ENCODE measurements at places on chromosomes 1 and 21.

DNA sequence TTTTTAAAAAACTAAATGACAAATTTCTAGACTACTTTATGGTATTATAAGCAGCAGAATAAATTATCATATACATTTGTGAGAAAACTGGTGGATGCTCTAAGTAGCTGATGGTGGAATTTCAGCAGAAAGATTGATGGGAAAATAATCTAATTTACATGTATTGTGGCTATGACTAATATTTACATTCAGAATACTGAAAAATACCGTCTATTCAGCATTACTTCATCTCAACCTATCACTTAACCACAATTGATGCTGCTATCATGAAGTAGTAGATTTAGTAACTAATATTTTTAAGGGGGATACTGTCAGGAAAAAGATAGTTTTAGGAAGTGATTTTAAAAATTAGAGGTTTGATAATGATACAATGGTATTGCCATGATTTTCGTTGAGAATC, 137.9 kb downstream of the IFI44 start:
- no peak for DNase-seq

- DNase-seq = no peak
Measured at GRCh38 chr1:35223084-35223630, 30.2 kb upstream of the SFPQ start.

- DNase-seq = no peak
Measured at GRCh38 chr1:174799136-174799479, 200.6 kb upstream of the CACYBP start.

- no peak for DNase-seq
Measured at GRCh38 chr1:38474738-38475623, 384.6 kb downstream of the RRAGC start.

DNA sequence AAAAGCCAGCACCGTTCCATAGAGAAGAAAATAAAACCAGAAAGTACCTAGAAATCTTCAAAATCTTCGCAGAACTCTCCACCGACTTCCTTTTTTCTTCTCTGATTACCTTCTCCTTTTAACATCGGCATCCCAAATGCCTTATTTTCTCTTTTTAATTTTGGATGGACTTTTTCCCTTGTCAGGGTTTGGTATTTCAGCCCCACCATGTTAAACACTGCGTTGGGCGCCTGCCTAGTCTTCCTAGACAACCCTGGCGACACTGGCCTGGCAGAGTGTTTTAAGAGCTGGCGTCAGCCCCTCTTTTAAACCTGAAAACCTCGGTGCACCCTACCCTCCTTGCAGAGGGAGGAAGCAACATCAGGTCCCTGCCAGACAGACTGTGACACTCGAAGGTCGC, 66.0 kb upstream of the EFHD2 start:
- no peak for DNase-seq

DNA sequence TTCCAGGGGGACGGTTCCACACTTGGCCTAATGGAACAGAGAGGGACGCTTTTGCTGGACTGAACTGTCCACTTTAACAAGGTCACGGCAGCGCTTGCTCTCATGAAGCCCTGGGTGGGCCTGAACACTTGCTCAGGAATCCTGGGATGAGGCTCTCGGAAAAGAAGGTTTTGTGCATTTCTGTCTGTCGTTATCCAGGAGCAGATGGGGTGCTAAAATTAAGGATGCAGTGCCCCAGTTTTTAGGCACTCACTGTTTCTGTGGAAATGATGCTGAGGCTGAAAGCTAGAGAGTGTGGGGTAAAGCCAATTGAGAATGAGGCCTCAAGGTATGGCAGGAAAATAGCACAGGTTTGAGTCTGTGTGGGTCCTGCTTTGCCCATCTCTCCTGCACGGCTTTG, 111.0 kb downstream of the DAB1 start:
- DNase-seq = peak; percentile 52

GRCh38 chr1:206461602-206462455, 8.4 kb upstream of the IKBKE start:
- DNase-seq = peak; percentile 74

DNA sequence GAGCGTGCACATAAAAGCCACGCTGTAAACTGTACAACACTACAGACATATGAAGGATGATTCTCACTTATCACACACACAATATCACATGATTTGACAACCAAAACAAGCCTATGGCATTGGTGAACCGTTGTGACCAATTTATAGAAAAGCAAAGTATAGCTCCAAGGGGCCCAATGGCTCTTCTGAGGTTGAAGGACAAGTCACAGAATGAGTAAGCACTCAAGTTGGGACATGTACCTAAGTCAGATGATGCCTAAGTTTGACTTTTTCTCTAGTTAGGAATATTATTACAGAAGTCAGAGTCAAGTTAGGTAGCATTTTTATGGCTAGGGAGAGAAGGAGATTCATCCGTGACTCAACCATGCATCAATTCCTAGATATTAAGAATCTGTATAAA, 45.7 kb downstream of the PLPP3 start:
- no peak for DNase-seq

DNA sequence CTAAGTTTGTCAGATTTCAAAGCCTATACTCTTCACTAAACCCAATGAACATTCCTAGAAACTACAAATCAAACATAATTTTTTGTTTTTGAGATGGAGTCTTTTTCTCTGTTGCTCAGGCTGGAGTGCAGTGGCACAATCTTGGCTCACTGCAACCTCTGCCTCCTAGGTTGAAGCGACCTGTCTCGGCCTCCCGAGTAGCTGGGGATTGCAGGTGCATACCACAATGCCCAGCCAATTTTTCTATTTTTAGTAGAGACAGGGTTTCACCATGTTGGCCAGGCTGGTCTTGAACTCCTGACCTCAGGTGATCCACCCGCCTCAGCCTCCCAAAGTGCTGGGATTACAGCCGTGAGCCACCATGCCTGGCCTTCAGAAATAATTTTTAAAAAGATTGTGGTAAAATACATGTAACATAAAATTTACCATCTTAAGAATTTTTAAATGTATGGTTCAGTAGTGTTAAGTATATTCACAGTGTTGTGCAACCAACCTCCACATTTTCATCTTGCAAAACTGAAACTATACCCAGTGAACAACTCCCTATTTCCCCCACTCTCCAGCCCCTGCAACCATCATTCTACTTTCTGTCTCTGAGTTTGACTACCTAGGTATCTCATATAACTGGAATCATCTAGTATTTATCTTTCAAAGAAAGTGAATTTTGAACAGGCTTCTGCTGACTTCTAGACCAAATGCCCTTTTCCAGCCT, 2.7 kb upstream of the CFAP141 start:
- no peak for DNase-seq
